ENCODE measurements at places on chromosomes 11 and 22. TPM values are rescaled to one million over a fixed set of nuclear protein-coding genes. Genes with fewer than 3 reads are reported as not detected.

- H3K36me3 ChIP-seq = no peaks in the 10 kb centered on the region
- H3K27me3 ChIP-seq = no peaks in the 10 kb centered on the region
These were observed 240.2 kb downstream of the CADM1 start for GRCh38 chr11:115263799-115264656.

The BEST1 gene
- 0.23 TPM for total RNA-seq

The NXPE1 gene
- not detected for total RNA-seq

DNA sequence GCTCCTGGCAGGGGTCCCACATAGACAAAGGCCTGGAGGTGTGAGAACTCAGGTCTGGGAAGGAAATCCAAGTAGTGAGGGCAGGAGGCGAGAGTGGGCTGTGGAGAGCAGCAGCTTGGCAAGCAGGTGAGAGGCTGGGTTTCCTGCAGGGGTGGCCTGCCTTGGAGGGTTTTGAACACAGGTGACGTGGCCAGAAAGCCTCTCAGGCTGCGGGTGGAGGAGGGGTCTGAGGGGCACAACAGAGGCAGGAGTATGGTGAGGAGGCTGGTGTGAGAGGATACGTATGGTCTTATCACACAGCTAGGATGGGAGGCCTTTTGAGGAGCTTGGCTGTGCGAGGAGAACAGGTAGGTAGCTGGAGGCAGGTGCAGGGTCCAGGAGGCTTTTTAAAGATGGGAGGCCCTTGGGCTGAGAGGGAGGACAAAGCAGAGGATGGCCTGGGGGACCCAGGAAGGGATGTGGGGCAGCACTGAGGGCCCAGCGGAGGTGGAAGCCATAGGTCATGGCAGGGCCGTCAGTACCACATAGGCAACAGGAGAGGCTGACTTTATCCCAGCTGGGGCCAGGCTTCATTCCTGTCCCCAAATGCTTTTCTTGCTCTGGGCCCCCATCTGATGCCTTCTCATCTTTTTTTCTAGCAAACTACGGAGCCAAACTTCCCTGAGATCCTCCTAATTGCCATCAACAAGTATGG lies 84.4 kb downstream of the MYO7A start:
- no peak overlapping the region for H3K4me3 ChIP-seq
- H3K27ac ChIP-seq = no peak overlapping the region
- no peak for DNase-seq
- H3K36me3 ChIP-seq = no peaks in the 10 kb centered on the region
- no peaks in the 10 kb centered on the region for H3K4me1 ChIP-seq

The APOBEC3H gene
- total RNA-seq = 0.47 TPM

DNA sequence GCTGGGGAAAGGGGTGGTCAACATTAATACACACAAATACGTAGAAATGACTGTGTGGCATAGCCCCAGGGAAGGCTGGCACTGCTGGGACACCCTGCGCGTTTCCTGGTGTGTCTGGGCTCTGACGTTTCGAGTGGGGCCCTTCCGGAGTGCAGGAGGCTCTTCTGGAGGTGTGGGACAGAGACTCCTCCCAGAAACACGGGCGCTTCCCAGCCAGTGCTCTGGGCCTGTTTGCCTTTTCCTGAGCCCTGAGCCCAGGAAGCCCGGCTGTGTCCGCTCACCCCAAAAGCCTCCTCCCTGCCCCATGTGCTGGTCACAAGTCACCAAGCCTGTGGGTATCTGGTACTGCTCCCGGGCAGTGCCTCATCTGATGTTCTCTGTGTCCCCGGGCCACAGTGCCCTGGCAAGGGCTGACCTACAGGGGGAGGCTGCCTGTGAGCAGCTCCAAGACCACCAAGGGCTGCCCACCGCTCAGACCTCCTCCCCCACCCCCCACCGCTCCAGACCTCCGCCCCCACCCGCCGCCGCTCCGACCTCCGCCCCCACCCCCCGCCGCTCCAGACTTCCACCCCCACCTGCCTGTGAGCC lies 1133.3 kb downstream of the BRD1 start:
- no peak for DNase-seq
- no peaks in the 10 kb centered on the region for H3K4me1 ChIP-seq
- H3K36me3 ChIP-seq = no peaks in the 10 kb centered on the region

DNA sequence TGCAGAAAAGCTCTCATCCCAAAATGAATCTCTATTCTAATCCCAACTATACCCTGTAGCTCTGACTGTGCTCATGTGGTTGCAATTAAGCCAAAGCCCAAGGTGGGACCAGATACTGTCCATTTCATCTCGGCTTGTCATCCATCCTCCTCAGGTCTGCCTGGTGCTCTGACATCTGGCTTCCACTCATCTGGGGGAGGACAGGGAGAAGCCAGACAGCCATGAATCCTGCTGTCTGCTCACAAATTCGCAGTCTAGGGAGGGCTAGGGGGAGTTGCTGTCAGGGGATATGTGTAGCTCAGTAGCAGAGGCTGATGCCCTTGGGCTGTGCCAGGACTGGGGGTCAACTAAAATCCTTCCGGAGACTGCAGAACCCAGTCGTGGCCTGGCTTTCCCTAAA lies 167.1 kb downstream of the ETS1 start:
- DNase-seq = no peak
- H3K36me3 ChIP-seq = no peaks in the 10 kb centered on the region
- no peak overlapping the region for H3K4me3 ChIP-seq
- H3K27me3 ChIP-seq = no peaks in the 10 kb centered on the region
- no peak overlapping the region for H3K27ac ChIP-seq
- no peaks in the 10 kb centered on the region for H3K4me1 ChIP-seq

The PDGFD gene
- 3.8 TPM for total RNA-seq

- H3K27me3 ChIP-seq = no peaks in the 10 kb centered on the region
- no peaks in the 10 kb centered on the region for H3K4me1 ChIP-seq
- H3K27ac ChIP-seq = no peak overlapping the region
- DNase-seq = no peak
These were observed 13.3 kb downstream of the PATZ1 start for GRCh38 chr22:31332886-31333285.

The OR52I2 gene
- not detected for total RNA-seq

The TSSC4 gene
- 44.3 TPM for total RNA-seq

DNA sequence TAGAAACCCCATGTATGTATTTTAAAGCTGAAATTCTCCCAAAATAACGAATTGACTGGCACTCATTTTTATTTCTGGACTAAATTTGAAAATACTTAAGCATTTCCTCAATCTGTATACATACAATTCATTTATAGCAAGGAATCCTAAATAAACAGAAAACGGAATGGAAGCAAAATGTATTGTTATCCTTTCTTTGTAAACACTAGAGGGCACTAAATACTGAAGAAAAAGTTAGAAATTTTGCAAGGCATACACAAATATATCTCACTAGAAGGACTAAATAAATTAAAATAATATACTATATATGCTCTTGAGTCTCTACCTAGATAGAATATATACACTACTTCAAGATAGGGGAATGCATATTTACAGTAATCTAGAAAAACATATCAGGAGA lies 23.1 kb upstream of the ANO5 start:
- H3K27ac ChIP-seq = no peak overlapping the region
- H3K27me3 ChIP-seq = no peaks in the 10 kb centered on the region
- no peak overlapping the region for H3K4me3 ChIP-seq
- H3K36me3 ChIP-seq = no peaks in the 10 kb centered on the region
- H3K4me1 ChIP-seq = no peaks in the 10 kb centered on the region

- H3K4me1 ChIP-seq = no peaks in the 10 kb centered on the region
- peaks cover 10% of the 10 kb centered on the region for H3K27me3 ChIP-seq
- no peak overlapping the region for H3K4me3 ChIP-seq
- H3K36me3 ChIP-seq = no peaks in the 10 kb centered on the region
- no peak for DNase-seq
These were observed 43.8 kb upstream of the IGLL5 start for GRCh38 chr22:22843848-22844247.

DNA sequence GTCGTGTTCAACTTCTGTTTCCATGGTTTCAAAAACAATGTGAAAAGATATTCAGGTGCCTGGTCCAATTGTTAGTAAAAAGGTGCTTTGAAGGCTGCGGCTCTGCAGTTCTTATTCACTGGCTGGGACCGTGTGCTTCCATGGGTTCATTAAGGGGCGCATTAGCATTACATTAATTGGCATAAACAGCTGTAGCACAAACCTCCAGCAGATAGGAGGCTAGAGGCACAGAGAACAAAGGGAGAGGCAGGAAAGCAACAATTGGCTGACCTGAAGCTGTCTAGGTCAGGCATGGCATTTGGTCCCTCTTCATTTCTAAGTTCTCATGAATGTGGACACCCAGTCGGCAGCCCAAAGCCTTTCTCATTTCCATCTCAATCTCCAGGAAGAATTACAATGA lies 16.6 kb downstream of the PAK1 start:
- no peak for DNase-seq
- no peak overlapping the region for H3K27ac ChIP-seq
- peak overlapping the region; percentile 1 for H3K4me3 ChIP-seq
- H3K27me3 ChIP-seq = no peaks in the 10 kb centered on the region
- peaks cover 8% of the 10 kb centered on the region for H3K4me1 ChIP-seq

DNA sequence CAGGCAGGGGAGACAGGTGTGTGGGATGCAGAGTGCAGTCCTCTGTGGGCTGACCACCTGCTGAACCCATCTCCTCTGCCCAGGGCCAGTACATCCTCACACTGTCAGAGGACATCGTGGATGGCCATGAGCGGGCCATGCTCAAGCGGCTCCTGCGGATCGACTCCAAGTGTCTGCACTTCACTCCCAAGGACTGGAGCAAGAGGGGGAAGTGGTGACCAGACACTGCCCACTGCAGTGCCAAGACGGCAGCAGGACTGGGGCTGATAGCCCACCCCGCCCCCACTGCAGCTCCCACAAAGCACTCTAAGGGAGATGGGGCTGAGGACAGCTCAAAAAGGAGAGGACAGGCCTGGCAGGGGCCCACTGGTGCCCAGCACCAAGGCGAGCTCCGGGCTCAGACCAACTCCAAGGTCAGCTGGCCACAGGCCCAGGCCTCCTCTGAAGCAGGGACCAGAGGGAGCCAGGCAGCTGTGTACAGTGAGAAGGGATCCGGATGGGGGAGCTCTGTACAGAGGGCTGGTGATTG lies 1.6 kb downstream of the RNASEH2C start:
- H3K4me3 ChIP-seq = no peak overlapping the region
- no peak for DNase-seq
- H3K4me1 ChIP-seq = peaks cover 2% of the 10 kb centered on the region
- no peaks in the 10 kb centered on the region for H3K27me3 ChIP-seq
- peaks cover 43% of the 10 kb centered on the region for H3K36me3 ChIP-seq

The KLHL22 gene
- 9.3 TPM for total RNA-seq

- no peak for DNase-seq
- no peaks in the 10 kb centered on the region for H3K4me1 ChIP-seq
These were observed 1526.8 kb downstream of the BRD1 start for GRCh38 chr22:48300877-48301276.

The TRIM5 gene
- total RNA-seq = 33.3 TPM

The ANO5 gene
- 4.6 TPM for total RNA-seq

The SCUBE2 gene
- 1.2 TPM for total RNA-seq

Measured in H1 (cell line).